ENCODE measurements at places on chromosomes 3 and 15.

DNA sequence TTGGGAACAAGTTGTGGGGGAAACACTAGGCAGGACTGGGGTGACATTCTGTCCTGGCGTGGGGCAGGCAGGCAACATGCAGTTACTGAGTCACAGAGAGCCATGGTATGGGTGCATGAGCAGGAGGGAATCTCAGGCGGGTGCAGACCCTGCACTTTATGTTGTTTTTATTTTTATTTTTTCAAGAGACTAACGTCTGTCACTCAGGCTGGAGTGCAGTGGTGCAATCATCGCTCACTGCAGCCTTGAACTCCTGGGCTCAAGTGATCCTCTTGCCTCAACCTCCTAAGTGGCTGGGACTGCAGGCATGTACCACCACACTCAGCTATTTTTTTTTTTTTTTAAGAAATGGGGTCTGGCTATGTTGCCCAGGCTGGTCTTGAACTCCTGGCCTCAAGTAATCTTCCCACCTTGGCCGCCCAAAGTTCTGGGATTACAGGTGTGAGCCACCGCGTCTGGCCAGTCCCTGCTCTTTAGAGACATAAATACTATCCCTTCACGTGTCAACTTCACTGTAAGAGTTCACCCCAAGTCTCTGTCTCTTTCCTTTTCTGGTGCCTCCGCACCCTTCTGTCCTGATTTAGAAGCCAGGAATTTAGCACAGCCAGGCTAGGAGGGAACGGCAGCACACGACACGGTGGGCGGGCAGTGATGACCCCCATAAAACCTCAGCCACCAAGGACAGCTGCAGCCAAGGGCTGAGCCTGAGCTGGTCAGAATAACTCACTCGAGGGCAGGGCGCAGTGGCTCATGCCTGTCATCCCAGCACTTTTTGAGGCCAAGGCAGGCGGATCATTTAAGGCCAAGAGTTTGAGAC, 72.8 kb upstream of the IQSEC1 start:
- DNase-seq: no peak

DNA sequence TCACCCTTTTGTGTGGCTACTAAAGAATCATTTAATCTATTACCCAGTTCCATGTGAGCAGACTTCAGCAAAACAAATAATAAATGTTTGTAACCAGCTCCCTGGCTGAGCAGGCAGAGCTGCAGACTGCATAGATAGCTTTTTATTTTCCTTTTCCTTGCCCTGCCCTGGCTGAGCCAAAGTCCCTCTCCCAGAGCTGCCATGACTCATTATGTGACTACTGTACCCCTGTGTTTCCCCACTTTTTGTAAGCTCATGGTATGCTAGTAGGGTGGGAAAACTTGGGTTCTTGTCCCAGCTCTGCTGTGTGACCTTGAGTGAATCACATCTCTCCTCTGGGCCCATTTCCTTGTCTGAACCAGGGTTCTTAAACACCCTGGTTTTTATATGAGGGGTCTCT, 127.5 kb downstream of the CLSTN2 start:
- DNase-seq: no peak

DNA sequence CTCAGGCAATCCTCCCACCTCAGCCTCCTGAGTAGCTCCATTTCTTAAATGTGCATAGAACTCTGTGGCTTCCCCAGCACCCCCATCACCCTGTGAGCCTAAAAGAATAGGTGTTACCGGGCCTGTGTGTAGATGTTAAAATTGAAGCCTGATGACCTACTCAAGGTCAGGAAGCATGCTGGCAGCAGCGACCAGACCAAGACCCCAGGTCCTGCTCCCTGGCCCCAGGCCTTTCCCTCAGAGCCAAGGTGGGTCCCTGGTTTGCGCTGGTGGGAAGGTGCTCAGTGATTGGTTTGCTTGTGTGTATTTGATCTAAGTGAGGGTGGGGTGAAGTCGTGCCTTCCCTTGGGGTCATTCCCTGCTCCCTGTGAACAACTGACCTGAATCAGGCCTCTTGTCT, 18.4 kb upstream of the CRABP1 start:
- no peak for DNase-seq

DNA sequence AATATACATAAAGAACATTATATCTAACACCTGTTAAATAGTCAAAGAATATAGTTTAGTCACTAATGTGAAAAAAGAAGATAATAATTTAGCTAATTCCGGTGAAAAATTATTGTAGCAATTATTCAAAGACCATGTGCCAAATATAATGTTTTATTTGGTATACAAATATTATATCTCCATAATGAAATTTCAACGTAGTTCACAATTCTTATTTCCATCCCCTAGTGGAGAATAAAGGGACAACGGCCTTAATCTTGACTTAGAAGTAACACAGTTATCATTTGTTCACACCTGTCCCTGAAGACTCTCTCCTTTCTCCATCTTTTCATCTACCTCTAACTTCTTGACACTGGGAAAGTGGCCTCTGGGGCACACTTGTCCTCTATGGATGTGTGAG, 213.4 kb downstream of the ERC2 start:
- DNase-seq: no peak

- no peak for DNase-seq
Measured at GRCh38 chr3:180332608-180333007, 269.4 kb upstream of the TTC14 start.
